ENCODE measurements at places on chromosomes 4 and X.

- DNase-seq = no peak
- H3K4me1 ChIP-seq = no peaks in the 10 kb centered on the region
- H3K4me3 ChIP-seq = no peak overlapping the region
- no peak overlapping the region for H3K27ac ChIP-seq
- no peaks in the 10 kb centered on the region for H3K36me3 ChIP-seq
Observed at GRCh38 chr4:152094970-152095700, 334.3 kb upstream of the GATB start.

DNA sequence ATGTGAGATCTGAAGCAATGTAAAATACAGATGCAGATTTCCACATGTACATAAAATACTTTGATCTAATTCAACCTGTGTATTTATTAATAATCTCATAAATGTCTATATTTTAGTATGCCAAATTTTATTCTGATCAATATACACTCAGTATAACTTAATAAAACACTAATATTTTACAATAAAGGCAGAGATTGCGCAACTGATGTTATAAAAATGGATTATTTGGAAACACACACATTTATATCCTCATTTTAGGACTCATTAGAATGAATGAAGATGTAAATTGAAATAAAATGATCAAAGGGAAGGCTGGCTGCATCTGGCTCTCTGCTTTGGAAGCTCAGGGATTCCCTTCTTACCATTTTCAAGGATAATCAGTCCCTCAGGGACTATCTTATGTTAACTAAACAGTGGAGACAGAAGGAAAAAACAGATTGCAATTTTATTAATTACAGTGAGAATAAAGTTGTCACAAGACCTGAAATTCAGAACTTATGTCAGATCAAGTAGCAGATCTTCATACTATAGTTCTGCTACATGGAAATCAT, 900.9 kb upstream of the EPHA5 start:
- H3K36me3 ChIP-seq = no peaks in the 10 kb centered on the region
- peaks cover 9% of the 10 kb centered on the region for H3K4me1 ChIP-seq
- no peak for DNase-seq
- no peak overlapping the region for H3K27ac ChIP-seq

- DNase-seq = no peak
- no peak overlapping the region for H3K4me3 ChIP-seq
- H3K27me3 ChIP-seq = no peaks in the 10 kb centered on the region
- no peaks in the 10 kb centered on the region for H3K4me1 ChIP-seq
- no peaks in the 10 kb centered on the region for H3K36me3 ChIP-seq
Observed at GRCh38 chr4:26822546-26822945, 38.1 kb upstream of the STIM2 start.

GRCh38 chrX:100599456-100599855, 14.7 kb downstream of the TNMD start:
- H3K27ac ChIP-seq = no peak overlapping the region
- H3K36me3 ChIP-seq = no peaks in the 10 kb centered on the region
- no peaks in the 10 kb centered on the region for H3K27me3 ChIP-seq
- H3K4me3 ChIP-seq = no peak overlapping the region

GRCh38 chrX:46407036-46407752, 138.0 kb downstream of the ZNF674 start:
- no peak overlapping the region for H3K27ac ChIP-seq
- no peaks in the 10 kb centered on the region for H3K4me1 ChIP-seq
- no peak for DNase-seq
- H3K36me3 ChIP-seq = no peaks in the 10 kb centered on the region
- no peaks in the 10 kb centered on the region for H3K27me3 ChIP-seq

DNA sequence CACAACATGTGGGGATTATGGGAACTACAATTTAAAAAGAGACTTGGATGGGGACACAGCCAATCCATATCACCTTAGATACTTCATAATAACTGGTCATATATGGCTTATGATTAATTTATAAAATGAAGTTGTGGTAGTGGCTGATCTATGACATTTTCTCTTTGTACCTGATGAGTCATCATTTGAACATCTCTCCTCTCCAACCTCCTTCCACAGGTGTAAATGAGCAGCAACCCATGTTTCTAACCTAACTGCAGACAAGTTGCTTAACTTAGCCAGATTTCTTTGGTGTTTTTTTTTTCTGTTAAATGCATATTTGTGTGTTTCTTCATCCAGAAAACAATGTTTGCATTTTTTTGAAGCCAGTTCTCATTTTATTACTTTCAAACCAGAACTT, 42.6 kb downstream of the SPANXA2 start:
- no peaks in the 10 kb centered on the region for H3K36me3 ChIP-seq
- H3K4me1 ChIP-seq = no peaks in the 10 kb centered on the region
- no peak overlapping the region for H3K27ac ChIP-seq
- no peaks in the 10 kb centered on the region for H3K27me3 ChIP-seq

- H3K36me3 ChIP-seq = no peaks in the 10 kb centered on the region
- H3K4me1 ChIP-seq = no peaks in the 10 kb centered on the region
- H3K27ac ChIP-seq = no peak overlapping the region
- DNase-seq = no peak
- no peaks in the 10 kb centered on the region for H3K27me3 ChIP-seq
Observed at GRCh38 chrX:150587585-150588503, 19.4 kb downstream of the MTM1 start.

DNA sequence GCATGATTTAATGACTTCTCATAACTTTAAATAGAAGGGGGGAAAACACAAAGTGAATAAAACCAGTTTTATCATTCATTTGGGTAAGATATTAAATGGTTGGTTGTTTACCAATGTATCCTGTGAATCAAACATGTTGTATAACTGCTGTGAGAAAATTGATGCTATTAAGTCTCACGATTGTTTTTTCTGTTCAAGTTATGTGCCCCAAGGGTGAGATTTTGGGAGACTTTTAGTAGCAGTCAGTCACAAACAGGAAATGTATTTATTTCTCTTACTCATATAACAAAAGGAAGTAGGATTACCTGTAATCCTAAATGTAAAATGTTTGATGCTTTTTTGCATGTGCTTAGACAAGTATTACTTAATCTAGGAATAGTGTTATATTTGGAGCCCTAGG, 39.2 kb downstream of the MTHFD2L start:
- H3K36me3 ChIP-seq = no peaks in the 10 kb centered on the region
- no peaks in the 10 kb centered on the region for H3K27me3 ChIP-seq
- H3K4me3 ChIP-seq = no peak overlapping the region
- DNase-seq = no peak
- H3K27ac ChIP-seq = no peak overlapping the region
- no peaks in the 10 kb centered on the region for H3K4me1 ChIP-seq

DNA sequence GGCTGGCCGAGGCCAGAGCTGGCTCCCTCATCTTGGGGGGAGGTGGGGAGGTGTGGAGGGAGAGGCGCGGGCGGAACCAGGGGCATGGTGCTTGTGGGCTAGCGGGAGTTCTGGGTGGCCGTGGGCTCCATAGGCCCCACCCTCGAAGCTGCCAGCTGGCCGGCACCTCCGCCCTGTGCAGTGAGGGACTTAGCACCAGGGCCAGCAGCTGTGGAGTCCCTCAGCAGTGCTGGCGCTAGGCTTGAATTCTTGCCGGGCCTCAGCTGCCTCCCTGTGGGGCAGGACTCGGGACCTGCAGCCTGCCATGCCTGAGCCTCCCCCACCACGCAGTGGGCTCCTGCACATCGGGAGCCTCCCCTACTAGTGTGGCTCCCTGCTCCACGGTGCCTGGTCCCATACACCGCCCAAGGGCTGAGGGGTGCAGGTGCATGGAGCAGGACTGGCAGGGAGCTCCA, 603.3 kb downstream of the PCDH18 start:
- no peaks in the 10 kb centered on the region for H3K4me1 ChIP-seq
- H3K4me3 ChIP-seq = no peak overlapping the region
- H3K27me3 ChIP-seq = no peaks in the 10 kb centered on the region
- H3K27ac ChIP-seq = no peak overlapping the region

GRCh38 chrX:12383196-12383595, 244.9 kb downstream of the FRMPD4 start:
- H3K27me3 ChIP-seq = no peaks in the 10 kb centered on the region
- H3K4me1 ChIP-seq = no peaks in the 10 kb centered on the region
- no peak overlapping the region for H3K27ac ChIP-seq
- no peak for DNase-seq

DNA sequence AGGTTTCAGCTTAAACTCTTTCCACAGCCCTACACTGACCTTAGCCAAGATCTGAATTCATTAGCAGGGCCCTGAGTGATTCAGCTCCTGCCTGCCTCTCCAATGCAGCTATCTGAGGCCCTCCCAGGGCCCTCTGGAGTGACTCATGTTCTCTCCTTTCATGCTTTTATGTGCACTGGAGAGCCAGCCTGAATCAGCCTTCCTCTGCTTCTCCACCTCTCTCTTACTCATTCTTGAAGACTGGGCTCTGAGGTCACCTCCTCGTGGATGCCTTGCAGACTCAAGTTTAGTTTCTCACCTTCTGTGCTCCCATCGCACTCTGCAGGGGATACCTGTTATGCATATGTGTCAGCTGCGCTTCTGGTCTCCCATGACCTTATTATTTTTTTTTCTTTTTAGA, 3.1 kb upstream of the OCIAD2 start:
- no peaks in the 10 kb centered on the region for H3K36me3 ChIP-seq
- H3K27me3 ChIP-seq = no peaks in the 10 kb centered on the region
- no peak overlapping the region for H3K27ac ChIP-seq
- DNase-seq = no peak
- H3K4me3 ChIP-seq = no peak overlapping the region
- peaks cover 16% of the 10 kb centered on the region for H3K4me1 ChIP-seq

DNA sequence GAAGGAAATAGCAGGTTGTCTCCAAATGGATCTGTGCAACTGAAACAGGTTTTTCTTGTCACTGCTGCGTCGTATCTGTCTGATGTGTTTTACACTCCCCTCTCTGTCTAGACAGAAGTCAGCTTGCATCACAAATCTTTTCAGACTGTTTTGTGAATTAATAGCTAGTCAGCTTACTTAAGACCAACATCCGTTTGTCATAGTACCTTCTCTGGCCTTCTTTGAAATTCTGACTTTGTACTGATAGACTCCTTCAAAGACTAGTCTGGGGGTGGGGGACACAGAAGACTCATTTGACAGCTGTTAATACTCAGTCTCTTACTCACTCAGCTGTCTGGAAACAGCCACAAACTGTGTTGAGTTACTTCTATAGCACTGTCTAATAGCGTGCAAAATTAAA, 197.8 kb downstream of the PALLD start:
- peak overlapping the region; percentile 67 for H3K27ac ChIP-seq
- no peak overlapping the region for H3K4me3 ChIP-seq
- DNase-seq = no peak
- no peaks in the 10 kb centered on the region for H3K27me3 ChIP-seq
- H3K4me1 ChIP-seq = peaks cover 43% of the 10 kb centered on the region

GRCh38 chr4:111662496-111662895, 482.8 kb upstream of the FAM241A start:
- no peaks in the 10 kb centered on the region for H3K4me1 ChIP-seq
- no peaks in the 10 kb centered on the region for H3K36me3 ChIP-seq
- H3K27ac ChIP-seq = no peak overlapping the region
- no peaks in the 10 kb centered on the region for H3K27me3 ChIP-seq
- no peak for DNase-seq

DNA sequence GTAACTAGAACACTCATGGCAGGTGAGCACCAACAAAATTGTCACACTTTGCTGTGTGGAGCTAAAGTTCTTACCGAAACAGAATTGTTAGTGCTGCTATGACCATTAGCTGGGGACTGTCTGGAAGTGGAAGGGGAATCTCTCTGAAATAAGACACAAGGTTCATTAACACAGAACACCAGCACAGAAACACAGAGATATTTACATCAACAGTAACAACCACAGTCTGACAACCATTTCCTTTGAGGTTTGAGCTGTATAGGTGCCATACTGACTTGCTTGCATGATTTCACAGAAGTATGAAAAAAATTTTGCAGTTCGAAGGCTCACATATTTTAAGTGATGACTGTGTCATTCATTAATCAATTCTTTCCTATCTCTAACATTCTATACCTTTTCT, 109.8 kb downstream of the NYX start:
- H3K36me3 ChIP-seq = no peaks in the 10 kb centered on the region
- H3K4me1 ChIP-seq = no peaks in the 10 kb centered on the region
- no peak overlapping the region for H3K4me3 ChIP-seq
- H3K27me3 ChIP-seq = no peaks in the 10 kb centered on the region

GRCh38 chr4:54390670-54391069, 161.6 kb downstream of the PDGFRA start:
- no peak for DNase-seq
- H3K4me3 ChIP-seq = no peak overlapping the region
- no peaks in the 10 kb centered on the region for H3K4me1 ChIP-seq
- no peaks in the 10 kb centered on the region for H3K36me3 ChIP-seq
- no peaks in the 10 kb centered on the region for H3K27me3 ChIP-seq
- no peak overlapping the region for H3K27ac ChIP-seq

DNA sequence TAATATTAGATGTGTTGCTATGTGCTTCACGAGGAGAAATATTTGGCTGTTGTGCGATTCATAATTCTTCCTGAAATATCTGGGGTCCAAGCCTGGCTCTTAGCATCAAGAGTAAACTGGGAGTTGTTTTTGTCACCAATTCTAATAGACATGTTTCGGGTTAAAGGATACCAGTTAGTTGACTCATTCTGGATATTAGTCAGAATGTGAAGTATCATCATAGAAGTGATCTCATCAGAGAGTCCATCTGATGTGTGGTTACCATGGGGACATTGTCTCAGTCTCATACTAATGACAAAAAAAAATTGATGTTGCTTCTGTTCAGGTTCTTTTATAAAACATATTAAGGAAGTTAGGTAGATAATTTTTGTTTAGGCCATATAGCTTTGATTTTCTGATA, 57.2 kb upstream of the MTMR1 start:
- H3K4me1 ChIP-seq = no peaks in the 10 kb centered on the region
- no peaks in the 10 kb centered on the region for H3K27me3 ChIP-seq
- H3K36me3 ChIP-seq = no peaks in the 10 kb centered on the region
- H3K27ac ChIP-seq = no peak overlapping the region
- no peak overlapping the region for H3K4me3 ChIP-seq
